ENCODE measurements at places on chromosomes 12 and 14. TPM values are rescaled to one million over a fixed set of nuclear protein-coding genes. Genes with fewer than 3 reads are reported as not detected.

- no peak for DNase-seq
Measured at GRCh38 chr14:72611506-72611905, 282.4 kb downstream of the DPF3 start.

- no peak for DNase-seq
Measured at GRCh38 chr12:123132951-123133619, 17.8 kb downstream of the PITPNM2 start.

GRCh38 chr12:114696443-114697242 is 12.7 kb upstream of the TBX3 start:
- no peak for DNase-seq

DNA sequence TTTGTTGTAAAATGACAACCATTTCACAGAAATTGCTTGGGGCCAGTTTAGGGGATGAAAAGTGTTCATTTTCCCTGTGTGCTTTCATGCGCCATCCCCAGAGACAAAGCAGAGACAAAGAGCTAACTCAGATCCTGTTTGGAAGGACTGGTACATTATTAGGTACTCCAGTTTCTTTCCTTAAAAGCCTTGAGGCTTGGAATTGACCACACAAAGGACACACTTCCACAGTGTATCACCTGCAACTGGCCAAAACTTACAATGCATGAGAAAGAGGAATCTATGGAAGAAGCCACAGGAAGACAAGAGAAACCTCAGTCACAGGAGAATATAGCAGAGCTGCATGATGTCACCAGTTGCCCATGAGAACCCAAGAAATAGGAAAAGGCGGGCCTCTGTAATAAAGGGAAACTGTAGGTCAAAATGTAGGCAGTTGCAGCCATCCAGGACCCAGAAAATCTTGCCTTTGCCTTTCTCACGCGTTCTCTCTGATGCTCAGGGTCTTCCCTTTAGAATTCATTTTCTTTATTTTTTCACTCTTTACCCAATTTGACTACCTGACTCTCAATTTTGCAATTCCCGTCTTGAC is 339.0 kb downstream of the RMST start:
- DNase-seq = no peak

- DNase-seq = no peak
Measured at GRCh38 chr14:31993521-31993951, 83.6 kb upstream of the ARHGAP5 start.

- DNase-seq = peak; percentile 20
Measured at GRCh38 chr12:34606749-34607519, 584.6 kb downstream of the ALG10 start.

DNA sequence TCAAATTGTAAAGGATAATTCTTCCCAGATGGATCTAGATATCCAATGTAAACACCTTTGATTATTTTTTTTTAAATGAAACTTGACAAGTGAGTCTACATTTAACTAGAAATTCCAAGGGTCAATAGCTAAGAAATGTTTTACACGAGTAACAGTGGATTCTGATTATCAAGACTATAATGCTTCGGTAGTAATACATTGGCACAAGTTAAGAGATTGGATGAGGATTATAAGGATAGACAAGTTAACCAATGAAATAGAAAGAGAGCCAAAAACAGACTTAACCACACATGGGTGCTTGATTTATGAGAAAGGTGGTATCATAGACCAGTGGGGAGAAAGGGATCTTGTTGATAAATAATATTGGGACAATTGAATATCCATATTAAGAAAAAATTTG is 40.3 kb upstream of the PCED1B start:
- DNase-seq = no peak

GRCh38 chr12:42669553-42669952 is 80.0 kb upstream of the PRICKLE1 start:
- DNase-seq = no peak

DNA sequence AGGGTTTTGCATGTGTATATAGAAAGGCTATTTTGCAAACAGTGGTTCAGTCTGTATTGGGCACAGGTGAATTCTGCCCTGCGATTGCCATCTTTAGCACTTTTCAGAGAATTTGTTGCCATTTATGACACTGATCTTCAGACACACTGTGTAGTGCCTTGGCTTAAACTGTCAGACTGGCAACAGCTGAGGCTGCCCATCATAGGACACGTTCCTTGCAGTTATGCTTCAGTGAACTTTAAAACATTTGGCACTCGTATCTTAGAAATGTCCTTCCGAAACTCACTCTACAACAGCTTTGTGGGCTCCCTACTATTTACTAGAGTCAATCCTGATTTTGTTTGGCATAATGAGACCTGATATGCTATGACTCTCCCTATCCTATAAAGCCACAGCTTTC is 29.1 kb downstream of the AP5M1 start:
- DNase-seq = no peak

- no peak for DNase-seq
Measured at GRCh38 chr12:118064608-118065007, 3.6 kb upstream of the WSB2 start.

GRCh38 chr12:103671367-103671766 is 84.3 kb downstream of the STAB2 start:
- DNase-seq = no peak

GRCh38 chr12:18057051-18057450 is 32.9 kb downstream of the RERGL start:
- no peak for DNase-seq

- no peak for DNase-seq
Measured at GRCh38 chr14:87387806-87388205, 605.2 kb downstream of the GALC start.

DNA sequence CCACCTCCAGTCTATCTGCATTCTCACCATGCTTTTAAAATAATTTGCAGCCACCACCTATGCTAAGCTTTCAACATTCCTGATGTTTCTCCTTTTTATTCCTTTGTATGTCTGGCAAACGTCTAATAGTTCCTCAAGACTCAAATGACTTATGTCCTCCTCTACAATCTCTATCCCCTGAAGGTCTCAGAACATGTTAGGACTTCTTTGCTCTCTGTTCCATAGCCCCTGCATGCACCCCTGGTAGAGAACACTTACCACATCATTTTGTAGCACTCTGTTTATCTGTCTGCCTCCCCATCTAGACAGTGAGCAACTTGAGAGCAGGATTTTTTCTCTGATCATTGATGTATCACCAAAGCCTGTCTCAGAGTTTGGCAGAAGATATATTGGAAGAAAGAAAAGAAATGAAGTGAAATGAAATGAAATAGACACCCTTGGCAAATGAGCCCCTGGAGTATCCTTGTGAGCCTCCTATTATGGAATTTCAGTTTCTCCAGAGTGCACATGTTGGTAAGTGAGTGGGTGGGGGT is 1231.2 kb upstream of the FLRT2 start:
- no peak for DNase-seq

DNA sequence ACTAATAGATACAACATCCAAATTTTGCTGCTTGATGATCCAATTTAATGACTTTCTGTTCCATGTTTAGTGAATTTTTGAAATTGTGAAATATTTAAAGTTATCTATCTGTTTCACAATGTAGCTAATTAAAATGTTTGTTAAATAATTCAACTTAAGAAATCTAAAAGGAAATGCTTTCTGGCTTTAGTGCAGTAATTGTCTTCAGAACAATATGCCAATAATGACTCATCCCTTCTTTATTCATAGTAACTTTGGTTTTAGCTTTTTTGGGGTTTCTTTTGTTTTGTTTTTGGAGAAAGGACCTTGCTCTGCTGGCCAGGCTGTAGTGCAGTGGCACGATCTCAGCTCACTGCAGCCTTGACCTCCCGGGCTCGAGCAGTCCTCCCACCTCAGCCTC is 479.2 kb upstream of the RGS6 start:
- DNase-seq = no peak

DNA sequence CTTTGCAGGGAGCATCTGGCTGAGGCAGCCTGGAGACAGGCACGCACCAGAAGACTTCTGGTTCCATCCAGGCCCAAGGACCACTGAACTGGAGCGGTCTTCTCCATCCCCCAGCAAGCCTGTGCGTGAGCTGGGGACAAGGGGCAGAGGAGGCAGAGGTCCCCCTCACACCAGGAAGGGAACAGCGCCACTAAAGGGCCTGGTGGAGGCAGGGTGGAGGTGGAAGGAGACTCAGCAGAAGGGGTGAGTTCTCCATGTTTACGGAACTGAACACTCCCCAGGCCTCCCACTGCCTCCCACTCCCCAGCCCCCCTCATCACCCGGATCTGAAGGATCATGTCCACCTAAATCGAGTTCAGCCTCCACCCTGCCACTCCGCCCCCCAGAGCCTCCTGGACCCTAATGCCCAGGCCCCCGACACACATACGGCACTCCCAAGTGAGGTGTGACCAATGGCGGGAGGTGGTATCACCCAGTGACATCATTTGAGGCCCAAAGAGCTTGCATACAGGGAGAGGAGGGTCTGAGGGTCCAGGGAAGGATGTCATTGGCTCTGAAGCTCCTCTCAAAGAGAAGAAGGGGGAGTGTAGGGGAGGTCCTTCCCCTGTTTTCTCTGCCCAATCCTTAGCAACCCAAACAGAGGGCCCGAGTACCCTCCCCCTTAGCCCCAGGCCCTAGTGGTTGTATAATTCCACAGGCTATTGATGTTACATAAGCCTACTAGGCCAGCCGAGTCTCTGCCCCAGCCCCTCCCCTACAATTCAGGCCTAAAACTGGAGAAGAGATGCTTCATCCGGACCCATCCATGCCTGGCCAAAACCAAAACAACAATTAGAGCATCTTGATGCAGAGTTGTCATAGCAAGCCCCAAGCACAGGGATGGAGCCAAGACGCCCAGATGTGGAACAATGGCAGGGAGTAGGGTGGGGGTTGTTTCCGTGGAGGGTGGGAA is 1.0 kb downstream of the FAIM2 start:
- no peak for DNase-seq

DNA sequence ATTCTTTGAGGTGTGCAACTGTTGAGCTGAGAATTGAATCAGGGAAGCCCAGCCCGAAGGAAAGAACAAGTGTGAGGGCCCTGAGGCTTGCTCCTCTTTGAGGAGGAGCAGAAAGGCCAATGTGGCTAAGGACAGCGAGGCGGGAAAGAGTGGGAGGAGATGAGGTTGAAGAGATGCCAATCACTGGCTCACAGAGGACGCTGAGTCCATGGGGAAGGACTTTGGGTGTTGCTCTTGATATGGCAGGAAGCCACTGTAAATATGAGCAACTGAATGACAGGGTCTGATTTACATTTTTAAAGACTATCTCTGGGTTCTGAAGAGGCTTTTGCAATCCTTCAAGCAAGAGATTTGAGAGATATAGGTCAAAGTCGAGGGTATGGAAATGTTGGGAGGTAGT is 3.3 kb upstream of the APPL2 start:
- no peak for DNase-seq

DNA sequence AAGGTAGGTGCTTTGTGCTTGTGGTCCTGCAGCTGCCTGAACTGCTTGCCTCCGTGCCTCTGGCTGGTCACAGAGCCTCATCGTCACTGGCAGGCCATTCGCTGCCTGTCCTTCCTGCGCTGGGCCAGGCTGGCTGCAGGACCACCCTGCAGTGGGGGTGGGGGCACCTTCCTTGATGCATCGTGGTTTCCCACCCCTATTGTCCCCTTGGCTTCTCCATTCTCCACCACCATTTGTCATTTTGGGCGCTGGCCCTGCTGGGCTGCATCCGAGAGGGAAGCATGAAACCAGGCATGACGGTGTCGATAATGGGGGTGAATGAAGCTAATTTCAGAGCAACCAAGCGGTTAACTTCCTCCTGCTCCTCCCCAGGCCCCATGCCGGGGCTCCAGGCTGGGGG is 127.7 kb downstream of the NRXN3 start:
- DNase-seq = no peak

DNA sequence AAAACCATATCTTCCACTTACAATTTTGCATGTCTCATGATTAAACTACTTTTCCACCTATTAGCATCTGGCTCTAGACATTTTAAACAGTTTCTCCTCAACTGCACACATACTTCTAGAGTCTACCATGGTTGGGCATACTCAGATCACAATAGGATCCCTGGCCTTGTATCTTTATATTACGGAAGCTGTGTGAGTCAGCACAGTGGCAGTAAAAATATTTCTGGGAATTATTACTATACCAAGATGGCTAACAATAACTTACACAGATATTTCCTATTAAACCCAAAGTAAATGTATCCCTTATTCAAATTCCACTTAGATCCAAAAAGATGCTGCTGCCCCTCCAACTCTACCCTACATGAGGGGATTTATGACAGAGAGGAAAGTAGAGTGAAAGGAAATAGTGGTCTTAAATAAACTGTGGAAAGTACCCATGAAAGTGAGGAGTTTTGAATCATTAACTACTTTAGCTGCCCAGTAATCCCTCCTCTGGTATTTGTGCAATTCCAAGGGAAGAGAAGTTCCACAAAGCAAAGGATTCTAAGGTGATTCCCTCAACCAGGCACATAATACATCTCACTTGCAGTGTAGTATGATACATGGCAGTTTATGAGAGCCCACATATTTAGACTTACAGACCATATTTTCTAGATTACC is 14.0 kb upstream of the CPSF6 start:
- DNase-seq = no peak

DNA sequence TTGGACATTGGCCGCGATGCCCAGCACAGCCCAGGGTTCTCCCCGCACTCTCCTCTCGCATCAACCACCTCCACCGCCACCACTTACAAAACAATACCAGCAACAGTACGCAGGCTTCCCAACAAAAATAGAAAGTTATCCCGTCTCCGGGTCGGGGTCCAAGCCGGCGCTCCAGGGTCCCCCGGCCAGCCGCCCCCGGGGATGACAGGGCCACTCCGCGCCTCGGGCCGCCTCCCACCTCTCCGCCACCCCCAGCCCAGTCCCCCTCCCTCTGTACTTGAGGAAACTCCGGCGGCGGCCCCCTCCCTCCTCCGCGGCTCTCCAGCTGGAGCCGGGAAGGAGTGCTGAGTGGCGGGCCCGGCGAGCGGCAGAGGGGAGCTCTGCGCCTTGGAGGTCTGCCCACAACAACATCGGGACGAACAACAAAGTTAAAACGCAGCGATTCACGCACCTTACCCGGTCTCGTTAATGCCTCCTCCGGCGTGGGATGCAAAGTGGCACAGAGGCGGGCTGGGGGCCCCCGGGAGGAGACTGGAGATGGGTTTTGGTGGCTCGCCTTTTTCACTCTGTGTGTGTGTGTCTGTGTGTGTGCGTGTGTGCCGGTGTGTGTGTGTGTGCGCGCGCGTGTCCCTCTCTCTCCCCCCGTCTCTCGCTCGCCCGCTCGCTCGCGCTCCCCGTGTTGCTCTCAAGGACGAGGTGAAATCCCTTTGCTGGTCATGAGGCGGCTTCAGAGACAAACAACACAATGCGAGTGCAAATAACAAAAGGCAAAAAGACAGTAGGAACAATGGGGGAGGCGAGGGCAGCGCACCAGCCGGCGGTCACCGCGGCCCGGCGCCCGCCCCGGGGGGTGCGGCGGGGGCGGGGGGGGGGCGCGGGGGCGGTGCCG is 386.8 kb downstream of the BCAT1 start:
- peak; percentile 82 for DNase-seq

Gene TBX3
- total RNA-seq = 50.9 TPM

Gene PZP
- total RNA-seq = 2.7 TPM

Gene RFX4
- total RNA-seq = not detected

Gene POTEM
- not detected for total RNA-seq

Gene GPR135
- total RNA-seq = 3.4 TPM

Gene BAZ2A
- total RNA-seq = 112 TPM

Gene ENO2
- total RNA-seq = 41.9 TPM

Gene WSCD2
- 0.89 TPM for total RNA-seq

Gene GPRC5A
- total RNA-seq = 482 TPM

Gene SMCO2
- 0.47 TPM for total RNA-seq

Gene OR4L1
- not detected for total RNA-seq

Gene DPY19L2
- 3.2 TPM for total RNA-seq

Data from lower lobe of right lung (tissue), 2 donors.